Eye (tissue), 1 donor: ENCODE measurements at places on chromosomes 5 and 9.

DNA sequence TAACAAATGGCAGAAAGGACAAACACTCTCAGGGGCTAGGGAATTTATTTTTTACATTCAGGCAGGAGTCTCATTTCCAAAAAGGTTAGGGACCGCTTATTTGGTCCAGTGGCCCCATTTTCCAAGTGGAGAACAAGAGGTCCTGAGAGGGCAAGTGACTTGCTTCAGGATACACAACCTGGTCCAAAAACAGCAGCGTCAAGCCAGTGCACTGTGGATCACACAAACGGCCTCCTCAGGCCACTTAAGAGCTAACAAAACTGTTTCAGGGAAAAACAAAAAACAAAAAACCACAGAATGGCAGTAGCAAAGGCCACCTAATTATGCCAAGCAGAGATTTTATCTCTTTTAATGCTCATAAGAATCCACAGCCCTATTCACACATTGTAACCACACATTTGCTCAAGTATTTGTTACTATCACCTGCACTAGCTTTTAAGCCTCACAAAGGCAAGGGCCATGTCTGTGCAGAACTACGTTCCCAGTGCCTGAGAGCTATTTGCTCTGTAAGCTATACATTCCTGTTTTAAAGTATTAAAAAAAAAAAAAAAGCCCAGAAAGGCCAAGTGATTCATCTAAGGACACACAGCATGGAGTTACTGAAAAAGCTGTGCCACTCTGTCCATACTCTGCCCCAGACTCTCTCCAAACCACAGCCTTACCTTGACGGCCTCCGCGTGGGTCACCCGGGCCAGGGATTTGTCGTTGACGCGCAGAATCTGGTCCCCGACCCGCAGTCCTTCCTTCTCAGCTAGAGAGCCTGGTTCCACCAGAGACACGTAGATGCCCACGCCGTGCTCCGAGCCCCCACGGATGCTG is 1.5 kb downstream of the WHRN start:
- DNase-seq, result peak; percentile 29

DNA sequence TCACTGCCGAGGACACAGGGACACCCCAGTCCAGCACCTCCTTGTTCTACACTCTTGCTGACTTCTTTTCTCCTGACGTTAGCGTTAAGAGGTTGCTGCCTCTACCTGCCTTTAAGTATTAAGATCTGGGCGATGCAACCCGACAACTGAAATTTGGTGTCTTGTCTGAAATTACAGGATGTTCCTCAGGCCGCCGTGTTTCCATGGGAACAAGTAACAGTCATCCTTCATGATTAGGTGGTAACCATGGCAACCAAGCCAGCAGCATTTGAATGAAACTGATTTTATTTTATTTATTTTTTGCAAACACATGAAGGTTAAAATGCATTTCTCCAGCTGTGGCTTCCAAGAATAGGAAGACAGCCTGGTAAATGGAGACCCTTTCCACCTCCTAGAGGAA is 20.8 kb downstream of the DAB2IP start:
- peak; percentile 57 for DNase-seq

GRCh38 chr5:38961691-38962090 is 112.5 kb downstream of the RICTOR start:
- no peak for DNase-seq

GRCh38 chr5:157574456-157575380 is 857 bp downstream of the ADAM19 start:
- peak; percentile 83 for DNase-seq

DNA sequence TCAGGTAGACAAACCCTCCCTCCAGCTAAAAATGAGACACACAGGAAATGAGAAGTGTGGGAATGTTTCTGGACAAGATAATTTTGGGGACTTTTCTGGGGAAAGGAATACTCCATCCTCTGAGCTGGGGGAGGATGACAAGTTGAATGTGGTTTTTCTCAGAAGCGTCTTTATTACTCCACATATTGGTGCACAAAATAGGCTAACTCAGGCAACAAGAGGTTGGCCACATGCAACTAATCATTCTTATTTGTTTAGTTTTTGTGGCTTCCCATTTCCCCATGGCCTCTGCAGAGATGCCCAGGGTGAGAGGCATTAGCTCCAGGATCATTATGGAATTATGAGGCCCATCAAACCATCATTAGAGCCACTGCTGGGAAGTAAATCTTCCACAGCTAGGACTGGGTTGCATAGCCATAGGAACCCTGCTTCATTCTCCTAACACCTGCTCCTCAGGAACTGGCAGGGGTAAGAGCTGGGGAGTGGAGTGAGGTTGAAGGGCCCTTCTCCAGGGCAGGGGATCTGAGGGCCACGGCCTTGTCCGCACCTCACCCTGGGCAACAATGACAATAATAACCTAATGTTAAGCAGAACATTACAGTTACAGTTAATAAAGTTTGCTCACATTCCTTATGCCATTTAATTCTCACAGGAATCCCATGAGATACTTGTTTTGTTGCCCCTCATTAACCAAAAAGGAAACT is 9.3 kb upstream of the SIL1 start:
- no peak for DNase-seq

GRCh38 chr5:153211076-153211475 is 279.4 kb upstream of the GRIA1 start:
- DNase-seq, result peak; percentile 25

- DNase-seq, result no peak
Measured at GRCh38 chr5:39226100-39226451, 6.7 kb upstream of the FYB1 start.

DNA sequence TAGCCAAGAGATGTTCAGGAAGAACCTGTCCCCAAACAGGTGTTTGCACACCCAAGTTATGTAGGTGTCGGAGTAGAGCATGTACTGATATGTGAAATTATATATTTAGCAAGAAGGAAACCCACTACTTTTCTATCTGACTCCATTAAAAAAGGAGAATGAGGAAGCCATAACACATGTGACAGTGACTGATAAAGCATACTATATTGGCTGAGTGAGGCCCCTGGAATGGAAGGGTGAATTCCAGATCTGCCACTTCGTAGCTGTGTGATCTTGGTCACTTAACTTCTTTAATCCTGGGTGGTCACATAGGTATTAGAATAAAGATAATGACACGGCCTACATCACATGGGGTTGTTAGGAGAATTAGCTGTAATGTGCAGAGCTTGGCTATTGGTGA is 116.0 kb upstream of the MAN2A1 start:
- DNase-seq, result no peak

DNA sequence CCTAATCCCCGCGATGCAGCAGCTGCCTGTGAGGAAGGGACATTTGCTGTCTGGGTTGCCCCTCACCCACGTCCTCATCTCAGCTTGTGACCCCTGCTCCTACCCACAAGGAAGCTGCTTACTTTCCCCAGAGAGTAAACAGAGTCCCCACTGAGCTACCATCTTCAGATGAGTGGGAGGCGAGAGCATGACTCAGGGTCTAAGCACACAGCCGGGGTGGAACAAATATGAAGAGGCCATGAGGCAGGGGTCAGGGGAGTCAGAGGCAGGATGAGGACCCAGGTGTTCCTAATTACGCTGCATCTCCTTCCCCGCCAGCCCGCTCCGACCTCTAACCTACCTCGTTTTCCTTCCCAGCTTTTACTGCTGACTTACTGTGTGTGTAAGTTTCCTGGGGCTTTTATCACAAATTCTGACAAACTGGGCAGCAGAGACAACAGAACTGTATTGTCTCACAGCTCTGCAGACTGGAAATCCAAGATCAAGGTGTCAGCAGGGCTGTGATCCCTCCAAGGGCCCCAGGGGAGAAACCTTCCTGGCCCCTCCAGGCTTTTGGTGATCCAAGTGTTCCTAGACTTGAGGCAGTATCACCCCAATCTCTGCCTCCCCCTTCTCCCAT is 94.0 kb upstream of the DNAH5 start:
- DNase-seq, result no peak

- DNase-seq, result no peak
Measured at GRCh38 chr5:144731786-144732185, 561.1 kb downstream of the KCTD16 start.

GRCh38 chr5:88997937-88998336 is 115.0 kb upstream of the MEF2C start:
- DNase-seq, result no peak

GRCh38 chr5:103511554-103511885 is 51.1 kb downstream of the NUDT12 start:
- DNase-seq, result no peak

DNA sequence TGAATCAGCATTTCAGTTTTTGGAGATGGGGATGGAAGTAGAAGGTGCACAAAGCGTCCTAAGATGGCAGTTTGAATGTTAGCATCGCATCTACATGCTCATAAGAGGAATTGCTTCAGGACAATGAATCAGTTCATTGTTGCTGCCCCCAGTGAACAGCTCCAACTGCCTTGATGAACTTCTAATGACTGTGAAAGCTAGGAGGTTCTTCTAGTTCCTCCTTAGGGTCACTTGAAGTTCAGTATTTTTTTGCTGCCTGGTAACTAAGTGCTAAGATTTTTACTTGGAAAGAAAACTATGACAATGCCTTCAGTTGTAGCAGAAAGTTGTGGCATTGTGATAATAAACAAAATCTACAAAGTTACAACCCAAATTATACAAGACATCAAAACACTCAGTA is 271.6 kb downstream of the RAB3C start:
- peak; percentile 18 for DNase-seq

DNA sequence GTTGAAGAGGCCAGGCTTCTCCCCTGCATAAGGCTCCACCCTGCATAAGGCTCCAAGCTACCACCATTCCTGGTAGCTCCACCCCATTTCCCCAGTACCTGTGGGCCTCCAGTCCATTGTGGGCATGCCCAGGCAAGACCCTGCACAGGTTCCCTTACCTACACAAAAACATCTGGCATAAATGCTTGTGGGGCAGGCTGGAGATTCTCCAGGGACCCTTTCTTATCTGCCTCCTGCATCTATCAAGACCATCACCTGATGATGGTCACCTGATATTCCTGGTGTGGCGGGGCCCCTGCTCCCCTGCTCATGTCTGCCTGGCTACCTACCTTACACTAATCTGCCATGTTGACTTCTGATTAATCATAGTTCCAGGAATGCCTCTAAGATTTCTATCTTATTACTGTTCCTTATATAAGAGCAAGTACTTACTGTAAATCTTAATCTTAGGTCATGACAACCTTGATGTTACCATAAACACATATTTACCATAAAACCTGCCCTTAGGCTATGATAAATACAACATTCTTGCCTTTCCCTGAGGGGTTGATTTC is 41.0 kb downstream of the FGD3 start:
- DNase-seq, result no peak

GRCh38 chr5:158995694-158996173 is 104.0 kb downstream of the EBF1 start:
- peak; percentile 45 for DNase-seq

- no peak for DNase-seq
Measured at GRCh38 chr9:127344368-127345000, 52.5 kb upstream of the SLC2A8 start.

DNA sequence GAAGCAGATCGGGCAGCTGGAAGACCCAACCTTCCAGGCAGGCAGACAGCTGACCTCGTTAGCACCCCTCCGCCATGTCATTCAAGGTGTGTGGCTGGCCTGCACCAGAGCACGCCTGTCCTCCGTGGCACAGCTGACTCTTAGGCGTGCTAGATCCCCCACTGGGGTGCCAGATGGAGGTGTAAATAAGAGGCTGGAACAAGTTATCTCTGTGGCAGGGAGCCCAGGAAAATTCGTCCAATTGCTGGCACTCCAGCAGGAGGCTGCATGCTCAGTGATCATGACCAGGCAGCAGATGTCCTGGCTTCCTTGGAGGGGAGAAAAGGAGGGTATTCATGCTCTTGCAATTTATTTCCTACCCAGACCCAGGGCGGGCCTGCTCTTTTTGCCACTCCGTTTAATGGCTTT is 7.8 kb upstream of the ALDOB start:
- peak; percentile 40 for DNase-seq
